Right lung (tissue), 10 donors: ENCODE measurements at places on chromosomes 7 and 10. TPM values are rescaled to one million over a fixed set of nuclear protein-coding genes. Genes with fewer than 3 reads are reported as not detected.

GRCh38 chr7:142548978-142549377 is 200.3 kb upstream of the PRSS1 start:
- no peak for DNase-seq

DNA sequence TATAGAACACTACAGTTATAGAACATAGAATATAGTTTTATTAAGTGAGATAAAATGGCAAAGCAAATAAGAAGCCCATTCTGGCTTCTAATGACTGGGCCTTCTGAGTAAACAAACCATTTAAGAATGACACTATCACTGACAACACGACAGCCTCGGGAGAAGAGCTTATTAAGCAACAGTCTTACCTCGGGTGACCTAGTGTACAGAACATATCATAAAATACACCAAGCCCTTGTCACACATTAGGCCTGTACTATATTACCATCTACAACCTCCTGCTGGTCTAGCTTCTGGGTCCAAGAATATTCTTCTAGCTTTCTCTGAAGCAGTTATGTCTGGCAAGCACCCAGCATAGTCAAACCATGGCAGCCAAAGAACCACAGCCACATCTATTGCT is 32.0 kb downstream of the CCDC186 start:
- DNase-seq: no peak

GRCh38 chr7:148478551-148478950 is 112.0 kb upstream of the C7orf33 start:
- no peak for DNase-seq

DNA sequence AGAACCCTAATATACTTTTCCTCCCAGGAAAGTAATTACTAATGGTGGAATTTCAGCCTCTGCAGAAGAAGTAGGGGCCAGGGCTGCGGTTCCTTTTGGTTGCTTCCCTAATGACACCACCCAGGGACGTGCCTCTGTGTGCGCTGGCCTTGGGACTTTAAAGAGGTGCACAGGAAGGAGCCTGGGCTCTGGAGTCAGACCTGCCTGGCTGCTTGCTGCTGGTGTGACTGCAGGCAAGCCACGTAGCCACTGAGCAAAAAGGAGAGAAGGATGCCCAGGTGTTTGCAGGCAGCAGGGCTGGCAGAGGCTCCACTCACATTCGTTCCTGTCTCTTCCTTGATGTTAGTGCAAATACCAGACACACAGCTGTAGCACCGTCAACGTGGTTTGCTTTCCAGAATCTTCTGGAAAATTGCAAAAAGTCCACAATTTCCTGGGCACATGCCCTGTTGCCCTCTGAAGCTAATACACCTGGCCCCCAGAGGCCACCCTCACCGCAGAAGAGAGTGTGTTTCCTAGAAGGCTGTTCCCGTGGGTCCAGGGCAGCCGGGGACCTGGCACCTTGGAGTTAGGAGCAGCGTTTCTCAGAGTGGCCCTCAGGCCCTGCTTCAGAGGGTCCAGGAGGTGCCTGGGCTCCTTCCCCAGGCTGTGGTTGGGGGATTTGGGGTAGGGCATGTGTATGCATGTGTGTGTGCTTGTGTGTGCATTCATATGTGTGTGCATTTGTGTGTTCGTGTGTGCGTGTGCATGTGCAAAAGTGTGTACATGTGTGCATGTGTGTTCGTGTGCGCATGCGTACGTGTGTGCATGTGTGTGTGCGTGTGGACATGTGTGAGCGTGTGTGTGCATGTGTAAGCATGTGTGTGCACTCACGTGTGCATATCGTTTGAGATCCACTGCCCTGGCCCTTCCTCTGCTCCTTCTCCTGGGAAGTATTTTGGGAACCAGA is 12.8 kb upstream of the PRKAG2 start:
- DNase-seq: no peak

The DOCK1 gene
- 72.3 TPM for polyA plus RNA-seq

DNA sequence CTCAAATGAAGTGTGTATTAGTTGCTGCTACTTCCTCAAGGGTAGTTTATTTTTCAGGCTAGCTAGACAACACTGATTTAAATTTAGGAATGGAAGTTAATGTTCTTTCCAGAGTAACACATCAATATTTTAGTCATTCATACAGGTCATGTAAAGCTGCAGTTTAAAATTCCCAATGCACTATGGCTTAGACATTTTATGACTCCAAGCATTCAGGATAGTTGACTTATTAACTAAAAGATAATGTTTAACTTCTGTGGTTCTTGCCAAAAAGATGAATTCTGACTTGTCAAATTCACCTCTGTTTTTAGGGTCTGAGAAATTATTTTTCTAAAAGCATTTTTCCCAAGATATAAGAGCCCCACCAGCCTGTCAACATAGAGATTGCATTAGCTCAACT is 131.9 kb downstream of the TFPI2 start:
- DNase-seq: no peak

GRCh38 chr7:135508883-135509588 is 866 bp downstream of the CNOT4 start:
- peak; percentile 40 for DNase-seq

GRCh38 chr7:67989142-67989541 is 992.5 kb downstream of the TYW1 start:
- no peak for DNase-seq

The GNGT1 gene
- polyA plus RNA-seq: not detected

DNA sequence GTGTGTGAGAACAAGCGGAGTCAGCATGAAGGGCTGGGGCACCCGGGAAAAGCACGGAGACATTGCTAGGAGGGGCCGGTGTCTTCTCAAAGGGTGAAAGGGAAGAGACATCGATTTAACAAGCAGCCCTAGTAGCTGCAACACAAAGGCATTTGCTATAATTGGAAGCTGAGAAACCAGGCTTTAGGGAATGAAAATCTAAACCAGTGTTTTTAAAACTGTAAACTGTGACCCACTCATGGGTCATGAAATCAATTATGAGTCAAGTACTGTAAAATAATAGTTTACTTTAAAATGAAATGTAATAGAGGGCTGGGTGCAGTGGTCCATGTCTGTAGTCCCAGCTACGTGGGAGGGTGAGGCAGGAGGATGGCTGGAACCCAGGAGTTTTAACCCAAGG is 128.7 kb upstream of the RHEB start:
- DNase-seq: no peak

- no peak for DNase-seq
Observed at GRCh38 chr10:9015447-9015846, 961.0 kb downstream of the GATA3 start.

DNA sequence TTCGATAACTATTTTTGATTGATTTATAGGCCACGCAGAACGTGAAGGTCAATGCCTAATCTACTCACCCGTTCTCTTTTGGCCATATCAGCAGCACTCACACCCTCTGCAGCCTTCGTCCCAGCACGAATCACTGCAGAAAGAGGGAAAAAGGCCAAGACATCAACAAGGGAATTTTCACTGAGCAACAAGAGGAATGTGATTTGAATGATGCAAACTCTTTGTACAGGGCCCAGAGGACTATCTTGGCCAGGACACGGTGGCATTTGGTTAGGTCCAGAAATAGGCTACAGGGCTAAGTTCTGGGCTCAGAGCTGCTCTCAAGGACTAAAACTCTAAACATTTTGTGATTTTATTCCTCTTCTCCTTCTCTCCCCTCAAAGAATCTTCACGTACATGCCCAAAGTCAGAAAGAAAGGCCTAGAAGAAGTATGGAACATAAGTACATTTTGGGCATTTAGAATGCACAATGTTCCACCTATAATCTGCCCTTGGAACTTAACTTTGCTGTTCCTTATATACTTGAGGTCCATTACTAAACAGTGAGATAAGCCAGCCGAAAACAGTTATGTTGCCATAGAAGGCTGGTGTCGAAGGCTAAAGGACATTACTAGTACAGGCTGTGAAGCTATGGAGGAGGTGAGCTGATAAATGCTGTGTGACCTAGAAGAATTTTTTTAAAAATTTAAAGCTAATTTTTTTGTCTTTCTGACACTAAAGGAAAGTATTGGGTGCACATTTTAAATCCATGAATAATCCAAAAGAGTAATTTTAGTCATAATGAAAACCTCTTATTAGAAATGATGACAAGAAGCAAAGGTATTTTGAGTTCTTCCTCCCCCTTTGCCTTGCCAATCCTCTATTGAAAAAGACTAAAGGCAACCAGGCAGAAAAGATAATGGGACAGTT is 20.0 kb downstream of the RBM28 start:
- DNase-seq: peak; percentile 67
